ENCODE measurements at places on chromosomes 11 and 22.

DNA sequence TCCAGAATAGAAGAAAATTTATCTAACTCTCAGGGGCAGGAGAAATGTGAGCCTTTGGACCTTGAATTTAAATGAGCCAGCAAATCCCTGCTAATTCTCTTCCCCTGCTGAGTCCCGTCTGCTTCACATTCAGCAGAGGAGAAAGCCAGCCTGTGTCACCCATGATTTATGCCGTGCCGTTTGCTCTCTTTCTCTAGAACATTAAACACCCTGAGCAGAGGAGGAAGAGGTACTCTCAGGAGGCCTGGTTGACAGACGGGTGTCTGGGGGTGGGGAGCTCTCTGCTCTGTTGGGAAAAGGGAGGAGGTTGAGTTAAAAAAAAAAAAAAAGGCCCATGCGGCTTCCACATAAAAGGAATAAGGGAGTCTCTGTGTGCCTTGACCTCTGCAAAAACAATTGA lies 11.3 kb upstream of the MTMR3 start:
- no peak for DNase-seq

DNA sequence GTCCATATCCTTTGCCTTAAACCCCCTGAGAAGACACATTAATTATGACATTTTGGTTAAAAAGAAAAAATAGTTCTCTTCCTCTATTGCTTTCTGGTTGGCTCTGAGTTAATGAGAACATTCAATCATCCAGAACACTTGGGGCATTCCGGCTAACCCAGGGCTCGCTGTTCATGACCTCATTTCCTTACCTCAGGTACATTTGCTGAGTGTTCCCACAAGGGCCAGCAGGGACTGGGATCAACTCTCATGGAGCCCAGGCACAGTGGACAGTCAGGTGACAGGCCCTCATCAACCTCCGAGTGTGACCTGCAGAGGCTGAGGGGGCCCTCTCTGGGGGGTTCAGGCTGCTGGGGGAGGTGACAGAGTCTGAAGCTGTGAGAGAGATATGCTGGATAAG lies 98.9 kb downstream of the MYO18B start:
- no peak for DNase-seq

DNA sequence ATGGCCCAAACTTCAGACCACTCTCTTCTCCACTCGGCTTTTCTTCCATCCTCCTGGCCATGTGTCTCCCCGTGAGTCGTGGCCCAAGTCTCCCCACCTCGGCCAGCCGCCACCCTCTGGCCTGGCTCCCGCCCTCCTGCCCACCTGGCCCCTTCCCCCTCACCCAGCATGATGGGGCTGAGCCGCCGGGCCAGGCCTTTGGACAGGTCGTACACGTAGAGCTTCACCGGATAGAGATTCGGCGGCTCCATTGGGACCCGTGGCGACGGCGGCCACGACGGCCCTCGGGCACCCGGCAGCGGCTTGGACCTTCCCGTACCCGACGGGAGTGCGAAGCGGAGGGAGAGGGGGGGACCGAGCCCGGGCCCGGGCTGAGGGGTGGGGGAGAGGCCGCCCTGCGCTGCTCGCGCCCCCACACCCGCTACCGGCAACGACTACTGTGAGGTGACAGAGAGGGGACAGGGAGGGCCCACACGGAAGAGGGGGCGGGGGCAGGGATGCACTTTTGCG lies at the start of gene DESI1:
DESI1 (minus strand) TSS at position 455 of the 510 bp plus-strand sequence; CDS start at position 251, 204 bp downstream.
- no peak for DNase-seq

DNA sequence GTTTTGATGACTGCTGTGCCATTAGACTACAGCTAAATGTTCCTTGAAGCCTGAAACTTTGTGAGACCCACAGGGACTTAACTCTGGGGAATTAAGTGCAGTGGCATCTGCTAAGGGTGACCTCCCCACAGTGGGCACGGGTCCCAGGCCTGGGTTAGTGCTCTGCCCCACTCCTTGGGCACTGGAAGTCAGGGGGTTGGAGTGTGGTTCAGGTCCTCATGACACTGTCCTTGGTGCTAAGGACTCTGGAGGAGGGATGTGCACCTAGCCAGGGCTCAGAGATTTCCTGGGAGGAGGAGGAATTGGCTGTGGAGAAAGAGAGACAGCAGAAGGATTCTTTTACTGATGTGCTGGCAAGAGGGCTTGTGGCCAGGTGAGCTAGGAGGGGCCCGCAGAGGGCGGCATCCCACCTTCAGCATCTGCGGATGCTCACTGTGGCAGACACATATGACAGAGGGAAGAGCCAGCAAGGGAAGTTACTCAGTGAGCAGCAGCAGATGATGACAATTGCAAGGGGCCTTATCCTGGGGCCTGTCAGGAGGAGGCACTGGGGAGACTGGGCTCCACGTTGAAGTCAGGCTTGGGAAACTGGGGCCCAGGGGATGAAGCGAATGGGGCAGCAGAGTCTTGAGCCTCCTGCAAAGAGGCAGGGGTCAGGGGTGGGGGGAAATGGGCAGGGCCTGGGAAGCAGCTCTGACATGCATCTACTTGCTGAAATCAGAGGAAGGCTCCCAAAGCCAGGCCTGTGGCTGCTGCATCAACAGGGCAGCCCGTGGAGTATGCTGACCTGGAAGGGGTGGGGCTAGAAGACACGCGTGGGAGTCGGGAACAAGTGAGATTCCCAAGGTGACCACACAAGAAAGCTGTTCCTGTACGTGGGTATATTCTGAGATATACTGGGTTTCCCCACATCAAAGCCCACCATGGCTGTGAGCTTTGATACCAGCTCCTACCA lies 144.0 kb downstream of the MPPED1 start:
- DNase-seq, result no peak

DNA sequence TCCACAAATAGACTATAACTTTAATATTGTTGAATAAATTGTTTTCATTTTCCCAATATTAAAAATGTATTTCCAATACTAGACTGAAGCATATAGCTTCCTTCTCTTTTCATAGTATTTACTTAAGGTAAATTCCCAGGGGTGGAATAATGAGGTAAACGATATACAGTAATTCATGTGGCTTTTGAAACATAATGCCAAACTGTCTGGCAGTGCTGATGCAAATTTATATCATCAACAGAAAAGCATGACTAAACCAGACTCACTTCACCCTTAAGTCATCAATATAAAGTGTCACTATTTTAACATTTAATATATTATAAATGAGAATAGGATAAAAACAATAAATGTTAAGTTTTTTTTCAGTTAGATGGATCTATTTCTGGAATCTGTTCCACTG lies 13.6 kb downstream of the C2CD3 start:
- no peak for DNase-seq
